ENCODE measurements at places on chromosomes 13 and 19.

- no peak overlapping the region for H3K4me3 ChIP-seq
- no peak for ATAC-seq
- peaks cover 93% of the 10 kb centered on the region for H3K36me3 ChIP-seq
- no peak overlapping the region for H3K27ac ChIP-seq
Measured at GRCh38 chr19:23346696-23347095, 48.6 kb downstream of the ZNF91 start.

- H3K27ac ChIP-seq = no peak overlapping the region
- no peaks in the 10 kb centered on the region for H3K36me3 ChIP-seq
- H3K4me3 ChIP-seq = no peak overlapping the region
- no peak for ATAC-seq
- H3K27me3 ChIP-seq = no peaks in the 10 kb centered on the region
Measured at GRCh38 chr13:109949397-109949796, 163.0 kb upstream of the IRS2 start.

GRCh38 chr19:678791-679388 is 2.7 kb downstream of the FSTL3 start:
- H3K4me1 ChIP-seq = peaks cover 8% of the 10 kb centered on the region
- no peaks in the 10 kb centered on the region for H3K36me3 ChIP-seq
- peaks cover 19% of the 10 kb centered on the region for H3K27me3 ChIP-seq
- H3K4me3 ChIP-seq = peak overlapping the region; percentile 70
- no peak for ATAC-seq
- no peak overlapping the region for H3K27ac ChIP-seq

DNA sequence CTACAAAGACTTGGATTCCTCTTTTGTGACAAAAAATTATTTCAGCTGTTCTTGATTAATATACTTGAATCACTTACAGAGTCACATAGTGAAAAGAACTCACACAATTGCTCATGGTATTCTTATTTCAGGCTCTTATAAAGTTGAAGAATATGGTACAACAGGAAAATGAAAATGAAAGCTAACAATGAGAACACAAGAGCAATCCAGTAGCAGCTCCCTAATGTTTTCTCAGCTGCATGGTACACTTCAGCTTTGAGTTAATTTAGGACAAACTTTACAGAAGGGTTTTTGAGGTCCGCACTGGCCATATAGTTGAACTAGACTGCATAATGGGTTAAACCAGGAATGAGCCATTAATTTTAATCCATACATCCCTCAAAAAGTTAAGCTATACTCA is 1261.8 kb downstream of the SLITRK5 start:
- H3K27me3 ChIP-seq = no peaks in the 10 kb centered on the region
- no peak overlapping the region for H3K27ac ChIP-seq
- H3K36me3 ChIP-seq = no peaks in the 10 kb centered on the region
- H3K4me3 ChIP-seq = no peak overlapping the region

DNA sequence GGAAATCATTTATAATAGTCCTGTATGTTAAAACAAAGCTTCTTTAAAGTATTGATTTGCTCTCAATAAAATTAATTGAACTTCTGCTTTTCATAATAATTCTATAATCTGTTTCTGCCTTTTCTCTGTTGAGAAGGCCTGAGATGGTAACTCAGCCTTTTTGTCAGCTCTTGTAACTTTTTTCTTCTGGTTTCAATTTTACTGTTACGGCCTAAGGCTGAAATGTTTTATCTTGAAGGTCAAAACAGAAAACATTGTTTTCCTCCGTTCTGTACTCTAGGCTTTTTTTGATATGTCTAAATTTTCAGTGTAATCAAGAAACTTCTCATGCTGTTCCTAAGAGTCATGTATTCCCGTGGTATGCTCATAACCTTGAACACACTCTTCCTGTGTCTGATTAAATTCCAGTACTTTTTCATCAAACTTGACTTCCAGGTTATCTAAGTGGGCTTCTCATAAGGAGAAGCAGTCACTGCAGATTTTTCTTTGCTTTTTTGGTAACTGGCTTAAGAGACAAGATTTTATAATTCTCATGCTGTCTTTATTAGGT is 7.6 kb upstream of the NAXD start:
- H3K27me3 ChIP-seq = no peaks in the 10 kb centered on the region
- no peaks in the 10 kb centered on the region for H3K36me3 ChIP-seq

- ATAC-seq = no peak
- H3K4me3 ChIP-seq = no peak overlapping the region
- peaks cover 41% of the 10 kb centered on the region for H3K36me3 ChIP-seq
- no peaks in the 10 kb centered on the region for H3K27me3 ChIP-seq
- peaks cover 4% of the 10 kb centered on the region for H3K4me1 ChIP-seq
Measured at GRCh38 chr13:41224113-41225110, 30.0 kb upstream of the KBTBD7 start.

DNA sequence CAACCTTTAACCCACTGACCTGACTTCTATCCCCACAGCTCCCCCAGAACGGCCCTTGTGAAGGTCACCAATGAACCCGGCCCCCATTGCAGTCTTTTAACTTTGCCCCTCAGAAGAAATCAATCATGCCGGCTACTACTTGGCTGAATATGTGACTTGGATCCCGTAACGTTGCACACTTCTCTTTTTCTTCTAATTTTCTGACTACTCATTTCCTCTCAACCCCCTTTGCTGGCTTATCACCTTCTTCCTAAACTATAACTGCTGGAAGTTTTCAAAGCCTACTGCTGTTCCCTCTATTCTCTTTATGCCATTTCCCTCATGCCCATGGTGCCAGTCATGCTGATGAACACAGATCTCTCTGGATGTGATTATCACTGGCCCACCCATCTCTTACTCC is 367.6 kb downstream of the DNAJC15 start:
- no peaks in the 10 kb centered on the region for H3K36me3 ChIP-seq
- ATAC-seq = no peak
- no peaks in the 10 kb centered on the region for H3K27me3 ChIP-seq
- H3K4me1 ChIP-seq = no peaks in the 10 kb centered on the region
- H3K27ac ChIP-seq = no peak overlapping the region

DNA sequence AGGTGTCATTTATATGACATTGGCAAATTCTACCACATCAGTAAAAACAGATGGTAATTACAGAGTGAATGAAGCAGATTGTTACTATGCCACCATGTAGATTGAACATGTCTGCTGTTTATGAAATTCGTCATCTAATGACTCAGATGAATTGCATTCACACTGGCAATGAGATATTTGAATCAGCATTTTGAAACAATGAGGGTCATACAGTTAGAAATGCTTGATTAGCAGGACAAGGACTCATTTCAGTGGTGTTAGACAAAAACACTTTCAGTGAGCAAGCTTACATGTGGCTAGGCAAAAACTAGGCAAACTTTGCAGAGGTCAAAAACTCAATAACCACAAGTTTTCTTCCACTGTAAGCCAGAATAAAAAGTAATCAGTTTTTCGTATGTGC is 1165.0 kb downstream of the SLITRK1 start:
- ATAC-seq = no peak
- H3K27me3 ChIP-seq = no peaks in the 10 kb centered on the region
- no peak overlapping the region for H3K4me3 ChIP-seq

DNA sequence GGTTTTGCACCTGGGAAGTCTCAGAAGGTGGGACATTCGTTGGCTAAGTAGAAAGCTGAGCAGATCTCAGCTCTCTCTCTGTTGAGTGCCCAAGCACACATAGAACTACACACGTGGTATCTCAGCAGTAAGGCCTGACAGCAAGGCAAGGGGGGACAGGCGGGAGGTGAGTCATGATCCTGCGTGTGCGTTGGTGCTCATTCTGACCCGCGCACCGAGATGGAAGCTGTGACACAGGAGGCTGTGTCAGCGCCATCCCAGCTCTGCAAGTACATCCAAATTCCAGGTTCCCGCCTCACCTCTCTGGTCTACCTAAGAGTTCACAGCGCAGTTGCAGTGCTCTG is 135.7 kb downstream of the USP12 start:
- no peak overlapping the region for H3K27ac ChIP-seq
- no peak for ATAC-seq
- no peak overlapping the region for H3K4me3 ChIP-seq
- peaks cover 16% of the 10 kb centered on the region for H3K4me1 ChIP-seq
- H3K27me3 ChIP-seq = peaks cover 21% of the 10 kb centered on the region

DNA sequence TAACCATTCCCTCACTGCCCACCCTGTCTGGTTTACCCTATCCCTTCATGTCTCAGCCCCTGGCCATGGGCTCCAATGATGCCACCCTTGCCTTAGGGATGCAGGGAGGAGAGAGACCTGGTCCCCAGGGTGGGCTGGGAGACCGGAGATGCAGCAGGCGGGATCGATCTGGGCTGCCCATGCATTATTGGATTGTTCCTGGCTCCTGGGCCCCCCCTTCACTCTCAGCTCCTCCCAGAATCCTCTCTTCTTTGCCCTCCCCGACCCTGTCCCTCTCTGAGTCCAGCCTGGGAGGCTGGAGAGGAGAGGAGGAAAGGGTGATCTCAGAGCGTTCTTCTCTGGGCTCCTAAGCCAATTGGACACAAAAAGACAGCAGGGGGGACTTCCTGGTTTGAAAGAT is 5.8 kb downstream of the KASH5 start:
- peaks cover 10% of the 10 kb centered on the region for H3K27me3 ChIP-seq
- H3K4me1 ChIP-seq = peaks cover 44% of the 10 kb centered on the region
- H3K36me3 ChIP-seq = no peaks in the 10 kb centered on the region
- H3K4me3 ChIP-seq = no peak overlapping the region

- H3K27me3 ChIP-seq = peaks cover 49% of the 10 kb centered on the region
- no peaks in the 10 kb centered on the region for H3K4me1 ChIP-seq
- ATAC-seq = no peak
Measured at GRCh38 chr13:75432811-75433244, 49.1 kb downstream of the TBC1D4 start.

GRCh38 chr19:1073956-1074517 is 7.1 kb downstream of the ARHGAP45 start:
- H3K27ac ChIP-seq = peak overlapping the region; percentile 68
- no peaks in the 10 kb centered on the region for H3K27me3 ChIP-seq
- no peak for ATAC-seq

DNA sequence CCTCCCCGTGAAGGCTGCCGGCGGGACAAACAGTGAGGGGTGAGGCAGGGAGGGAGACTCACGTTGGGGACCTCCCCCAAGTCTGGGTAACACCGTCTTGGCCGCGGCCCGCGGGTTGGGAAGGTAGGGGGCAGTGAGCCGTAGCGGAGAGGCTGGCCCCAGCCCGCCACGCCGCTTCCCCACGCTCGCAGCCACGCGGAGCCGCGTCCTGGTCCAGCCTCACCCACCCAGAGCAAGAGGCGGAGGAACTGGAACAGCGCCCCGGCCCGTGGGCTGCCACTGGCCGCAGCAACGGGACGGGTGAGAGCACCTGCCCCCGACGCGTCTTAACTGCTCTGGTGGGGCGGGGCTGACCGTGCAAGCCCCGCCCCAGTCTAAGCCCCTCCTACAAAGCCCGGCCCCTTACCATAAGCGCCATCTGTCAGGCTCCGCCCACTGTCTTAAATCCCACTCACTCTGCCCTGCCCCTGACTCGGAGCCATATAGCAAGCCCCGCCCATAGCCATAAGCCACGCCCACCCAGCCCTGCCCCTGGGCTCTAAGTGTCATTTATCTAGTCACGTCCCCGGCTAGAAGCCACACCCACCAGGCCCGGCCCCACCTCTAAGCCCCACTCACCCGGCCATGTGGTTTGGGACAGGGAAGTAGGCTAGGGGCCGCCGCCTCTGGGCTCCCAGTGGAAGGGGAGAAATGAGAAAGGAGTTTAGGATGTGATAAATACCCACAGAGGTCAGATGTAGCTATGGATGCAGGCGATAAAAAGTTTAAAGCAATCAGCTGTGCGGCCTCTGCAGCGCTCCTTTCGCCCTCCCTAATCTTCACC is 2.1 kb upstream of the CCL25 start:
- peaks cover 20% of the 10 kb centered on the region for H3K4me1 ChIP-seq
- no peaks in the 10 kb centered on the region for H3K36me3 ChIP-seq
- peak; percentile 95 for ATAC-seq
- H3K27me3 ChIP-seq = no peaks in the 10 kb centered on the region
- H3K27ac ChIP-seq = peak overlapping the region; percentile 49

GRCh38 chr19:6273701-6274601 is 5.8 kb downstream of the MLLT1 start:
- peaks cover 52% of the 10 kb centered on the region for H3K36me3 ChIP-seq
- H3K27ac ChIP-seq = no peak overlapping the region
- no peaks in the 10 kb centered on the region for H3K27me3 ChIP-seq
- no peak overlapping the region for H3K4me3 ChIP-seq

DNA sequence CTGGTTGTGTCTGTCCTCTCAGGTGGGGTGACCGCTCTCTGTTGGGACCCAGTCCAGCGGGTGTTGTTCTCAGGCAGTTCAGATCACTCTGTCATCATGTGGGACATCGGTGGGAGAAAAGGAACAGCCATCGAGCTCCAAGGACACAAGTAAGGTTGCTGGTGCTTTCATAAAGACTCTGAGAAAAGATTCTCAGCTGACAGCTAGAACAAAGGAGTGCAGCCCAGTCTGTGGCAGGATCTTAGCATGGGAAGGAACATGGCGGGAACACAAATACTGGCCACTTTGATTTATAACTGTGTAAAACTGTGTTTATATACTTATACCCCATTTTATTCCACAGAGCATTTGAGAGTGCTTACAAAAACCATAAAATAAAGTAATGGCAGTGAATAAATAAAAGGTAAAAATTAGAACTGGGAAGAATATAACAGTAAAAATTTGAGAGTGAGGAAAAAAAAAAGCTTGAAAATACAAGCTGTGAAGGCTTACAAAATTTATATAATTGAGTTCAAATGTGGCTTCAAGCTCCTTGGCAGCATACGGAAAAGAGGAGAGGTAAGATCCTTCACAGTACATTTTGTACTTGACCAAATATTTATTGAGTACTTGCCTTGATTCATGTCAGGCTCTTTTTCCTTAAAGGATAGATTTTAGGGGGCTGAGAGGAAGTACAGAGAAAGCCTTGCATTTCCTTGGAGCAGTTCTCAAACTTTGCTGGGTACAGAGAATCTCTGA is 64.8 kb downstream of the DHRS12 start:
- H3K27me3 ChIP-seq = no peaks in the 10 kb centered on the region
- H3K4me1 ChIP-seq = no peaks in the 10 kb centered on the region
- peaks cover 58% of the 10 kb centered on the region for H3K36me3 ChIP-seq
- no peak overlapping the region for H3K4me3 ChIP-seq

DNA sequence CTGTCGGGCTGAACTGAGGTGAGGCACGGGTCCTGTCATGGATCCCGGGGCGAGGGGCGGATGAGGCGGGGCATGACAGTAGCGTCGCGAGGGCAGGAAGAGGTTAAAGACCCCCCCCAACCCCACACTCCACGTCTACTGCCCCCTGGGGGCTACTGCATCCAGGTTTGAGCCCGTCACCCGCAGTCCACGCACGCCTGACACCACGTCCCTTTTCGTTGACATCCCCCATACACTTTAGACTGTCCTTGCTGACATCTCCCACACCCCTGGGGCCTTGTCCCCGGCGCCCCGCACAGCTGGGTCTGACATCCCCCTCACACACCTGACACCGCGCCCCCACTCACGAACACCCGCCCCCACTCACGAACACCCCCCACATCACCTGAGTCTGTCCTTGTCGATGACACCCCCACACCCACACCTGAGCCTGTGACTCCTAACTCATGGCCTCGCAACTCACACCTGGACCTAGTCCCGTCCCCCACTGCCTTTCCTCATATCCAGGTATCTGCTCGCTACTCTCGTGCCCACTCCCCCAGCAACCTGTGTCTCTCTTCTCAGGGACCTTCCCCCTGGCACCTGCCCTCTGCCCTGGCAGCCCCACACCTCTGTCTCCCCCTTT is 416 bp downstream of the SLC25A42 start:
- ATAC-seq = no peak
- H3K4me1 ChIP-seq = peaks cover 58% of the 10 kb centered on the region
- peak overlapping the region; percentile 96 for H3K4me3 ChIP-seq
- peaks cover 11% of the 10 kb centered on the region for H3K36me3 ChIP-seq

GRCh38 chr19:6721773-6722172 is 1.3 kb upstream of the C3 start:
- H3K4me1 ChIP-seq = peaks cover 66% of the 10 kb centered on the region
- H3K27me3 ChIP-seq = no peaks in the 10 kb centered on the region
- H3K4me3 ChIP-seq = peak overlapping the region; percentile 46
- ATAC-seq = peak; percentile 92
- peak overlapping the region; percentile 87 for H3K27ac ChIP-seq
